ENCODE measurements at places on chromosomes 4 and X.

GRCh38 chr4:103634236-103634635 is 85.5 kb downstream of the TACR3 start:
- DNase-seq, result peak; percentile 5

GRCh38 chr4:42642101-42642797 is 14.7 kb downstream of the ATP8A1 start:
- DNase-seq, result no peak

DNA sequence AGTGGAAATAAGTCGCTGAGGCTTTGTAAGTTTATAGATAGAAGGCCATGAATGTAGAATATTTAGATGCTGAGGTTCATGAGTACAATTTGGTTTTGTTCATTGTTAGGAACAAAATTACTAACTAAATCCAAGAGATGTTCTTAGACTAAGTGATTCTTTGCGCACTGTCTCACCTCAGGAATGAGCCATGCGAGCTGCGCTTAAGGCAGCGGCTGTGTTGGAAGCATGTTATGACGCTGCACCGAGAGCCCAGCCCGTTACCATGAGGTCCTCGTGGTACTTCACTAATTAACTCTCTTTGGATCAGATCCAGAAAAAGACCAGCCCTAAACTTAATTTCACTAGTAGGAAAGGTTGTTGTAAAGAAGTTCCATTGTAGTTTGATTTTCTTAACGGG is 166.2 kb downstream of the RAPGEF2 start:
- no peak for DNase-seq

- DNase-seq, result peak; percentile 81
Measured at GRCh38 chr4:116585246-116585645, 500.1 kb downstream of the TRAM1L1 start.

DNA sequence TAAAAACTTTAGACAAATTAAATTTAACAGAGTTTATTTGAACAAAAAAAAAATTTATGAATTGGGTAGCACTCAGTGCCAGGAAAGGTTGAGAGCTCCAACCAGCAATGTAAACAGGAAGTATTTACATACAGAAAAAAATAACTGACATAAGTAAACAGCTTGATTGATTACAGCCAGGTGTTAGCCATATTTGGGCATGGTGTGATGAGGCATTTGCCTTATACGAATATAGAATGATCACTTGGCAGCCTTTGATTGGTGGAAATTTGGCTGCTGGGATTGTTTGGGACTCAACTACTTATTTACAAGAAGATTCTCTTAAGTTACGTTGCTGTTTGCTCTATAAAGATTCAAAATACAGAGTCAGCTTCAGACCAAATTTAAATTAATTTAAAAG is 172.0 kb downstream of the ADAM29 start:
- DNase-seq, result no peak

- DNase-seq, result no peak
Measured at GRCh38 chrX:48511560-48511959, 2.8 kb downstream of the PORCN start.

- no peak for DNase-seq
Measured at GRCh38 chr4:110605077-110605476, 17.8 kb downstream of the PITX2 start.

DNA sequence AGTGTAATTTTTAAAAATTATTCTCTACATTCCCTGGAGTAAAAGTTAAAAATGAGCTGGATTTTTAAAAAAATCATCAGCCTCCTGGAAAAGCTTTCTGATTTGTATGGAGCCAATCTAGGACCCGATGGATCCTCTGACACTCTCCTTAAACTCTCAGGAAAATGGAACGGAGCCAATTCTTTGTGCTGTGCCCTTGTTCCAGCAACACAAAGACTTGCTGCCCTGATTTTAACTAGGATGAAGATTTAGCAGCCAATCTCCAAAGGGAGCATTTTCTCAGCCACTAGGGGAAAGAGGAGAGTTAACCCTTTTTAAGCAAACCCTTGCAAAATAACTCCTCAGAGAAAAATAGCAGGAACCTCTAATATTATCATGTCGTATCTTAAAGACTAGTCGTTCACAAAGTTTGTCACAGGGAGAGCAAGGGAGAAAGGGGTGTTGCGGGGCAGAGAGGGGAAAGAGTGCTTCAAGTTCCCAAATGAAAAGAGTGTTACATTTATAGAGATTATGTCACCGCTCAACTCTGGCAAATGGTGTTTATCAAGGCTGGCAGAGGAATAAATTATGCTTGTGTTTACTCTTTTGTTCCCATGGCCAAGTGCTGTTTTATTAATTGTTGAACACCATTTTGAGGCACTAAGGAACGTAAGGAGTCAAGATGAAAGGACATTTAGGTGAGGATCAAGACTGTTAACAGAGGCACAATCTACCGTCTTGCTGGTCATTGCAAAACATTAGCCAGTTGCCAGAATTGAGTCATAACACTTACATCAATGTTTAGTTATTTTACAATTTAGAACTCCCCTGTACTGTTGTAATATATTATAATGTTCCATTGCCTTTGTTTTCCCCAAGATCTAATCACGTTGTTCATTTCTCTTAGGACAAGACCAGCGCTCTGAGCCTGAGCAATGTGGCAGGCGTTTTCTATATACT is 250.7 kb downstream of the THOC2 start:
- peak; percentile 59 for DNase-seq

DNA sequence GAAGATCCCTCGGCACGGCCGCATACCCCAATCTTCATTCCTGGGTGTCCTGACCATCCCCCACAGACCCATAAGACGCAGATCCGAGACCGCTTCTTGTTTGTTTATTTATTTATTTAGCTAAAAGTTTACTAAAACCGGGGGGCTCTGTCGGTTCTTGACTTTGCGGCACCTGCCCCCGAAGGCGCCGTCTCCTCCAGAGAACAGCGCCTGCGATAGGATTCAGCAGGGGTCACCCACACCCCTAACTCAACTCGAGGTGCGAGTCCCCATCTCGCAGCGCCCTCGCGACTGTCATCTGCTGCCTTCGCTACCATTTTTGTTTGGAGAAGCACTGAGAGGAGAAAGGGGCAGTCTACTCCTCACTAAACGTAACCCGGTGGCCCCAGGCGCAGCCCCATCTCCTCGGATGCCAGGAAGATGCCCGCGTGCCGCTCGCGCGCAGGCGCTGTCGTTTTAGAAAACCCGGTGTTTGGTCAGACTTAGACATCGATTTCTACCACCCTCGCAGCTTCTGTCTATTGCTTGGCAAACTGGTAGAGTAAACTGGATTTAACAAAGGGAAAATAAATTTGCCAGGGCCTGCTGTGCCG is 18.9 kb upstream of the GPR101 start:
- DNase-seq, result peak; percentile 62

GRCh38 chr4:128355305-128355704 is 67.7 kb upstream of the PGRMC2 start:
- DNase-seq, result no peak

GRCh38 chr4:178784491-178784890 is 1342.3 kb upstream of the AGA start:
- no peak for DNase-seq

DNA sequence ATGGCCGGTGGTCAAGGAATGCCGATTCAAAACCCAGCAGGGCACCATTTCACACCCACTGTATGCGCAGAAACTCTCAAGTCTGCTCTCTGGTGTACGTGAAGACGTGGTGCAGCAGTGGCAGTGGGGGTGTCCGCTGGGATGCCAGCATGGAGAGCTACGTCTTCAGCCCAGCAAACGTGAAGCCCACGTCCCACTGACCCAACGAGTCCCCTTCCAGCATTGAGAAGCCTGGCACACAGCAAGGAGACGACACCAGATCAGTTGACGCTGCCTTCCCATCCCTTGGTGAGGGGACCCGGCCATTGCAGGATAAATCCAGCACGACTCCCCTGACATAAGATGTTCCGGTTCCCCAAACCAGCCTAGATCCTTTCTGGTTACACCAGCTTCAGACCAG is 2.2 kb upstream of the PLXNB3 start:
- DNase-seq, result no peak

DNA sequence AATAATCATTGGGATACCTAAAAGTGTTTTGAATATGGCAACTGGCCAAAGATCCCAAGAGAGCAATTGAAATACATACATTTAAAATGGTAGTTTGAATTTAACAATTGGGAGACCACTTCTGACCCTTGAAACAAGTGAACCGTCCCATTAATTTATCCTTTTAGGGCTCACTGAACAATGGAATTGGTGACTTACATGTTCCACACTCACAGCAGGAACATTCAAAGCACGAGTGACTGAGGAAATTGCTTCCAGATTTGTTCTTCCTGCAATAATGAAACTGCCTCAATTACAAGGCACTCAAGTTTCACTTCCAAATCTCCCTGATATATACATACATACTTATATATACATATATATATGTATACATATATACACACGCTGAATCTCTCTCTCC is 20.6 kb downstream of the SLC39A8 start:
- no peak for DNase-seq

DNA sequence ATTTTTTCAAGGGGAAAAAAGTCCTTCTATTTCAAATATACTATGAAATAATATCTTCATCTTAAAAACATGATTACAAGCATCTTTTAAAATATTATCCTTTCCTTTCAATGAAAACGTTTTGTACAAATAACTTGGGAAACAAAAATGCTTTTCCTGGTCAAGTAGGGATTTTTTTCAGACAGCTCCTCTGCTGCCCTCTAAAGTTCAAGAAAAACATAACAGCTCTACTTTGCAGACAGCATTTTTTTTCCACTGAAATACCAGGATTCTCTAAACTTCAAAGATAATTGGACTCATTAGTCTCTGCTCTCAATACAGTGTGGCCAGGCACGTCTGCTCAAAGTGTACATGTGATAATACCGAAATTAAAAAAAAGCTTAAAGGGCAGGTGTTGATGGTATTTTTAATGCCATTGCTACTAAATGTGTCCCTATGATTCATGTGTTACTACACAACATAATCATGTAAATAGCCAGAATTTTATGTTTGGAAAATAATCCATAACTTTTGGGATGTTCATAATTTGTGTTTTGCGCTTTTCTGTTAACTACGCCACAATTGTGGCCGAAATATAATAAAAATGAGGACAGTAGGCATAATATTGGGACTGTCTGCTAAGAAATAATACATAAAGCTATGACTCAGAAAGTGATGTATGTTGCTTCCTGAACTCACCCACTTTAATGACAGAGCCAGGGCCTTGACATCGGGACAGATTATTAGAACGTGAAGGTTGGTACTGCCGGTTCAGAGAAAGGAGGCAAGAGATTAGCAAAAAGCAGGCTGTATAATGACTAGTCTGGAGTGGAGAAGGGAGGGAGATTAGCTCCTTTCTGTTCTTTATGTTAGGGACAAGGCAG is 478.9 kb downstream of the KCNIP4 start:
- DNase-seq, result peak; percentile 72

DNA sequence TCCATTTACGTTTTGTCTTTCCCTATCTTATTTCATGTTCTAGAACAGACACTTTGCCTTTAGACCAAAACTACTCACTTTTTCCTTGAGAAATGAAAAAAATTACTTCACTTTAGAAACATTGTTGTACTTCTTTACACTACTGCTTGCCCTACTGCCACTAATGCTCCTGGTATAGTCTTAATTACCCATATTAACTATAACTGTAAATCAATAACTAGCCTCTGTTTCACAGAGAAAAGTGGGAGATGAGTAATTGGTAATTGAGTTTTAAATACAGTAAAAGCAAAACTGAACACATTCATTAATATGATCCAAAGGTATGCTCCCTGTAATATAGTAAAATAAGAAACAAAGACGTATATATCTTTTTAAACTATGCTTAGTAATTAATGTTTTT is 111.1 kb upstream of the JADE1 start:
- no peak for DNase-seq

DNA sequence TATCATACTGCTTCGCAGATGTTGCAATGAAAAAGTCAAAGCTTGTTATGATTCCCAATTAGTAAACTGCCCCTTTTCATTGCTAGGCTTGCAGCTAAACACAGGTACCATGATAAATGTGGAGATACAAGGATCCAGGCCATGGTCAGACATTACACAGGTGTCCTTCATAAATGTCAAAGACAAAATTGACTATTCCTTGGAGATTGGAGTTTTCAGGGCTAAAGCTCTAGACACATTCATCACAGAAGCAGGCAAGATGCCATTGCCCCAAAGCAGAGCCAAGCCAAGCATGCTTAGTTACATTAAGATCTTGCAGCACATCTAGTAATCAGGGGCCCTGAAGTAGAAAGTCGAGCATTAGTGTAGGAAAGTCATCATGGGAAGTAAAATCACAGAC is 111.3 kb upstream of the INTU start:
- DNase-seq, result no peak

DNA sequence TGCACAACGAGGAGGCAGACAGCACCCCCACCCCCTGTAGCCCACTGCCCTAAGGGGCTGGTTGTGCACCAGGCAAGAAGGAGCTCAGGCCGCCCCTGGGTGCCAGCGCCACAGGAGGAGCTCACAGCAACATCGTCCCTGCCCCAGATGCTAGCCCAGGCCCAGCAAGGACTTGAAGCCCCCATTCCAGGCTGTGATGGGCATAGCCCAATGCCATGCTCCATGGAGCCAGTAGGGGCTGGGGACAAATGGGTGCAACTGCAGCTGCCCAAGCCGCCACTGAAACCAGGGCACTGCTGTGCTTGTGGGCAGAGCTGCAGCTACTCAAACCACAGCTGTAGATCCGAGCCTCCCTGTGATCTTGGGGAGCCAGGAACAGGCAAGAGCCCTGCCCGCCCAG is 241.3 kb upstream of the GIMD1 start:
- no peak for DNase-seq

- DNase-seq, result no peak
Measured at GRCh38 chr4:124526769-124527168, 185.8 kb downstream of the ANKRD50 start.

DNA sequence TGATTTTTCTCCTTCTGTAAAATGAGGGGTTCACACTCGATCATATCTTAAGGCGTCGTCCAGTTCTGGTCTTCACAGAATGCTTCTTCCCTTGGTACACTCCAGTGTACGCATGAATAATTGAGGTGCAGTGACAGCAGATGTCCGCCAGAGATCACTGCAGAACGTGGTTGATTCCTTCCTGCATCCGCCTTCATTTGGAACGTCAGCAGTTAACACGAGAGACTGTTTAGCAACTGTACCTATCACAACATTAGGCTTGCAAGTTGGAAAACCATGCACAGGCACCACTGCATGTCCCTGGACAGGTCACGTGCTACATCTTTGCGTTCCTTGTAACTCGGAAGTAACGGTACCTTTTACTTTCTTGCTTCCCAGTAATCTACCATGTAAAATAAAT is 66.0 kb upstream of the GEMIN8 start:
- no peak for DNase-seq

GRCh38 chr4:169037506-169037905 is 27.5 kb upstream of the CBR4 start:
- no peak for DNase-seq

DNA sequence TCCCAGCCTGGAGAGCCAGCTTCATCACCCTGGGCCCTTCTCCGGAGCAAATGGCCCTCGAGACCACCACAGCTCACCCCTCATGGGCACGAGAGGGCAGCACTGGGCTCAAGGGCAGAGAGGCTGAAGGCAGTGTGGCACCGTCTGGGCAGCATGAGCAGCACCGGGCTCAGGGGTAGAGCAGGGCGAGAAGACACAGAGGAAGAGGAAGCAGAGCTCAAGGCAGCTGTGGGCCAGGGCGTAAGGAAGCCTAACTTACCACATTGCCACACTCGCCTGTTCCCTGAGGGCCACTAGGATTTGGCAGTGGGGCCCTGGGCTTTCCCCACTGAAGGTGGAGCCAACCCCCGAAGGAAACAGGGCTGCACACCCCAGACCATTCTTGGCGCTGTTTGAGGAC is 15.5 kb downstream of the ZNF185 start:
- no peak for DNase-seq

GRCh38 chr4:118969359-118969758 is 80.7 kb downstream of the SYNPO2 start:
- DNase-seq, result no peak

Data from NCI-H524 (cell line).